ENCODE measurements at places on chromosomes 5 and 9.

- H3K4me3 ChIP-seq: no peak overlapping the region
- DNase-seq: no peak
- H3K27me3 ChIP-seq: no peaks in the 10 kb centered on the region
- no peaks in the 10 kb centered on the region for H3K36me3 ChIP-seq
- H3K27ac ChIP-seq: no peak overlapping the region
- H3K4me1 ChIP-seq: no peaks in the 10 kb centered on the region
These were observed 49.2 kb downstream of the MRPL36 start for GRCh38 chr5:1750469-1750868.

DNA sequence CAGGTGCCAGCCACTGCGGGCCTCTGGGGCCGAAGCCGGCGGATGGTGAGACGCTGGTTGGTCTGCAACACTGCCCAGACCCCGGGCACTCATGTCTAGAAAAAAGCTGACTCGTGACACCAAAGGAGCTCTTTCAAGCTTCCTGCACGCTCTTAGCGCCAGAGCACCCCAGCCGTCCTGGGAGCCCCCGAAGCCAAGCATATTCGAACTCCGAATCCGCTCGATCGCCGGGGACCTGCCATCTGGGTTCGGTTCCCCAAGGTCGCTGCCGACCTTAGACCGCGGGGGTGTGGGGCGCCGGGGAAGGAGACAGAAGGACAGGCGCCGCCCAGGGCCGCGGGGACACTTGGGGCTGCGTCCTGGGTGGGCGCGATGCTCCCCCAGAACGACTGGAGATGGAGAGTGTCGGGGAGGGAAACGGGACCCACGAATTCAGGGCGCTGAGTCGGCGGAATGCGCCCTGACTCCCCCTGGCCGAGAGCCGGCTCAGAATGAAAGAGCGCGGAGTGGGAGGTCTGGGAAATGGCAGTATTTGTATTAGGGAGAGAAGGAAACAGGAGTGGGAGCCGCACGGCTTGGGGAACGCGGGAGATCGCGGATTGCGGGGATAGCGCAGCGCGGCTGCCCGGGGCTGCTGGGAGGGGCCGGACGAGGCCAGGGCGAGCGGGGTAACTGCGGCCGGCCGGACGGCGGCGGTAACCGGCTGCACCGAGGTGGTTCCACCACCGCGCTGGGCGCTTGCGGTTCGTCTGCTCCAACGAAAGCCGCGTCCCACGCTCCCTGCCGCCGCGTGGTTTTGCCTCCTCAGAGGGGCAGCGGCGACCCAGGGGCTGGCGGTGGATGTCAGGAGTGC, 20.1 kb upstream of the MARCHF6 start:
- no peaks in the 10 kb centered on the region for H3K36me3 ChIP-seq
- no peak overlapping the region for H3K27ac ChIP-seq
- peak overlapping the region; percentile 81 for H3K4me3 ChIP-seq
- H3K4me1 ChIP-seq: peaks cover 4% of the 10 kb centered on the region
- H3K27me3 ChIP-seq: peaks cover 65% of the 10 kb centered on the region

DNA sequence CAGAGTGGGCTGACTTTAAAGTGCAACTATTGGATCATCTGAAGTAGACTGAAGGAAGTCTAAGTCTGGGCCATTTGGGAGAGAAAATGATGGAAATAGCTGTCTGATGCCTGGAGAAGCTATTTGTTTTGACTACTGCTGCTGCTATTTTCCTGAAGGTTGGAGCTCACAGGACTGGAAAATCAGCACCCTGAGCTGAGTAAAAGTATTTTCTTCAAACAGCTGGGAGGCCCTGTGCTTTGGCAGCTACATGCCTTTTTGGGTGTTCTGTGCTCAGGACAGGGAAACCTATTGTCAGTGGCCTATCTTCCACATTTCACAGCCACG, 302.6 kb downstream of the ENC1 start:
- no peak for DNase-seq
- H3K27ac ChIP-seq: no peak overlapping the region
- no peak overlapping the region for H3K4me3 ChIP-seq
- no peaks in the 10 kb centered on the region for H3K36me3 ChIP-seq
- H3K4me1 ChIP-seq: no peaks in the 10 kb centered on the region
- H3K27me3 ChIP-seq: peaks cover 32% of the 10 kb centered on the region

GRCh38 chr5:173242079-173242478, 7.1 kb upstream of the NKX2-5 start:
- H3K36me3 ChIP-seq: peaks cover 2% of the 10 kb centered on the region
- H3K27me3 ChIP-seq: peaks cover 92% of the 10 kb centered on the region
- peaks cover 13% of the 10 kb centered on the region for H3K4me1 ChIP-seq
- no peak overlapping the region for H3K4me3 ChIP-seq

- no peak overlapping the region for H3K4me3 ChIP-seq
- no peaks in the 10 kb centered on the region for H3K36me3 ChIP-seq
- no peaks in the 10 kb centered on the region for H3K27me3 ChIP-seq
- no peak for DNase-seq
- no peak overlapping the region for H3K27ac ChIP-seq
- H3K4me1 ChIP-seq: no peaks in the 10 kb centered on the region
These were observed 76.5 kb upstream of the OLFM1 start for GRCh38 chr9:135010921-135011320.

DNA sequence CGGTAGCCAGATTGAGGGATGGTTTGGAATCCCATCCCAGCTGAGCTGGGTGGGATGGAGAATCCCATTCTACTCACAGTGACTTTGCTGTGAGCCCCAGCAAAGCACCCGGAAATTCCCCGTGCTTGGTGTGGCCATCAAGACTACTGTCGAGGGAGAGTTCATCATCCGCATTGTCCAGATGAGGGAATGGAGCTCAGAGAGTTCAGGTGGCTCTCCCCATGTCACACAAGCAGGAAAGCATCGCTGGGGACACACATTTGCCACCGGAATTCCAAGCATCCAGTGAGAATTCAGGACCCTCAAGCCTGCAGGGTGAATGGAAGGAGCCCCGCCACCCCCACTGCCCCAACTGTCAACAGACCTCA, 54.4 kb downstream of the HRH2 start:
- no peak for DNase-seq
- H3K27me3 ChIP-seq: no peaks in the 10 kb centered on the region
- no peak overlapping the region for H3K27ac ChIP-seq
- no peaks in the 10 kb centered on the region for H3K4me1 ChIP-seq

- H3K4me3 ChIP-seq: no peak overlapping the region
- H3K27me3 ChIP-seq: no peaks in the 10 kb centered on the region
- DNase-seq: no peak
- no peaks in the 10 kb centered on the region for H3K4me1 ChIP-seq
- H3K27ac ChIP-seq: no peak overlapping the region
These were observed 17.7 kb upstream of the RNF180 start for GRCh38 chr5:64147849-64148441.

- peaks cover 31% of the 10 kb centered on the region for H3K27me3 ChIP-seq
- peak overlapping the region; percentile 9 for H3K27ac ChIP-seq
- peak overlapping the region; percentile 32 for H3K4me3 ChIP-seq
- DNase-seq: no peak
- H3K36me3 ChIP-seq: no peaks in the 10 kb centered on the region
These were observed 83.5 kb downstream of the FEM1C start for GRCh38 chr5:115461093-115461492.

DNA sequence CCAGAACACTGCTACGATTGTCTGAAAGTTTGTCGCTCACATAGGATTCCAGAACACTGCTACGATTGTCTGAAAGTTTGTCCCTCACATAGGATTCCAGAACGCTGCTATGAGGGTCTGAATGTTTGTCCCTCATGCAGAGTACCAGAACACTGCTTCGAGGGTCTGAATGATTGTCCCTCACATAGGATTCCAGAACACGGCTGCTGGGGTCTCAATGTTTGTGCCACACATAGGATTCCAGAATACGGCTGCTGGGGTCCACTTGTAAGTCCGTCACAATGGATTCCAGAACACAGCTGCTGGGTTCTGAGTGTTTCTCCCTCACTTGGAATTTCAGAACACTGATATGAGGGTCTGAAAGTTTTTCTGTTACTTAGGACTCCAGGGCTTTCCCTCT, 203.3 kb downstream of the FOXD4L6 start:
- no peaks in the 10 kb centered on the region for H3K36me3 ChIP-seq
- H3K27me3 ChIP-seq: no peaks in the 10 kb centered on the region
- H3K4me3 ChIP-seq: no peak overlapping the region
- DNase-seq: no peak

GRCh38 chr5:932151-932627, 39.5 kb downstream of the TRIP13 start:
- DNase-seq: no peak
- no peaks in the 10 kb centered on the region for H3K36me3 ChIP-seq
- H3K27me3 ChIP-seq: peaks cover 5% of the 10 kb centered on the region
- no peak overlapping the region for H3K27ac ChIP-seq

- no peak overlapping the region for H3K27ac ChIP-seq
- no peaks in the 10 kb centered on the region for H3K4me1 ChIP-seq
- no peak overlapping the region for H3K4me3 ChIP-seq
- H3K27me3 ChIP-seq: no peaks in the 10 kb centered on the region
- DNase-seq: no peak
These were observed 617.5 kb upstream of the TLE4 start for GRCh38 chr9:78954286-78954685.

GRCh38 chr5:36692791-36693763, 86.7 kb downstream of the SLC1A3 start:
- no peak overlapping the region for H3K4me3 ChIP-seq
- peaks cover 27% of the 10 kb centered on the region for H3K27me3 ChIP-seq
- no peak overlapping the region for H3K27ac ChIP-seq
- DNase-seq: peak; percentile 23
- H3K36me3 ChIP-seq: no peaks in the 10 kb centered on the region
- H3K4me1 ChIP-seq: peaks cover 8% of the 10 kb centered on the region

DNA sequence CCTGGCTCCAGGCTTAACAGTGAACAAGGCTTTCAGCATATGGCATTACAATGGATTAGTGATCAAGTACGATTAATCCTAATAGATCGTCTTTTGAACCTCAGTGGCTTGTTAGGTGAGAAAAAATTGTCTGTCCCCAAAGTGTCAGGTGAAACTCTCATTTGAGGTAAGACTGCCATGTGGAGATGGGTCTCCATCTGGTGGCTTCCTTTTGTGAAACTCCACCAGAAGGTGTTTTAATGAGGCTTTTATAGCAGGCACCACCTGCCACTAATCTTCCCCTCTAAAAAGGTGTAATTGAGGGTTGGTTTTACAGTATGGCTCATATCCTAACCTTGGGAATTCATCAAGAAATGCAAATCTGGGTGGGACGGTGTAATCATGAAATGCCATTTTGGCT, 471.1 kb upstream of the MPDZ start:
- H3K27ac ChIP-seq: no peak overlapping the region
- no peaks in the 10 kb centered on the region for H3K36me3 ChIP-seq
- no peaks in the 10 kb centered on the region for H3K27me3 ChIP-seq

- H3K27ac ChIP-seq: no peak overlapping the region
- peaks cover 2% of the 10 kb centered on the region for H3K27me3 ChIP-seq
- peaks cover 10% of the 10 kb centered on the region for H3K4me1 ChIP-seq
- no peaks in the 10 kb centered on the region for H3K36me3 ChIP-seq
These were observed 30.0 kb upstream of the SLC12A7 start for GRCh38 chr5:1141834-1142233.

DNA sequence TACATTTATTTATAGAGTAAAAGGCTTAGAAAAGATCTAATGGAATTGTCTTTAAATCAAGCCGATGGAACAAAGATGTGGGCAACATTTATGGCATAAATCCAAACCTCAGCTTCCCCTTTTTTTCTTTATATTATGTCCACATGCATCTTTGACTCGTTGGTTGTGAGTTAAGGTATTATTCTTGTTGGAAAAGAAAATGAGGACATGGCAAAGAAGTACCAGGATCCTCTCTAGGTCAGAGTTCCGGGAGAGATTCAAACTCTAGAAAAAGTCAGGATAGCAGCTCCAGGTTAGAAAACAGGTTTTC, 508 bp upstream of the NME5 start:
- H3K36me3 ChIP-seq: no peaks in the 10 kb centered on the region
- peaks cover 16% of the 10 kb centered on the region for H3K27me3 ChIP-seq
- no peak for DNase-seq
- no peak overlapping the region for H3K27ac ChIP-seq

- H3K4me1 ChIP-seq: no peaks in the 10 kb centered on the region
- H3K36me3 ChIP-seq: no peaks in the 10 kb centered on the region
- no peak for DNase-seq
- H3K27me3 ChIP-seq: no peaks in the 10 kb centered on the region
- no peak overlapping the region for H3K4me3 ChIP-seq
These were observed 594.1 kb upstream of the BRINP1 start for GRCh38 chr9:119963258-119963797.

DNA sequence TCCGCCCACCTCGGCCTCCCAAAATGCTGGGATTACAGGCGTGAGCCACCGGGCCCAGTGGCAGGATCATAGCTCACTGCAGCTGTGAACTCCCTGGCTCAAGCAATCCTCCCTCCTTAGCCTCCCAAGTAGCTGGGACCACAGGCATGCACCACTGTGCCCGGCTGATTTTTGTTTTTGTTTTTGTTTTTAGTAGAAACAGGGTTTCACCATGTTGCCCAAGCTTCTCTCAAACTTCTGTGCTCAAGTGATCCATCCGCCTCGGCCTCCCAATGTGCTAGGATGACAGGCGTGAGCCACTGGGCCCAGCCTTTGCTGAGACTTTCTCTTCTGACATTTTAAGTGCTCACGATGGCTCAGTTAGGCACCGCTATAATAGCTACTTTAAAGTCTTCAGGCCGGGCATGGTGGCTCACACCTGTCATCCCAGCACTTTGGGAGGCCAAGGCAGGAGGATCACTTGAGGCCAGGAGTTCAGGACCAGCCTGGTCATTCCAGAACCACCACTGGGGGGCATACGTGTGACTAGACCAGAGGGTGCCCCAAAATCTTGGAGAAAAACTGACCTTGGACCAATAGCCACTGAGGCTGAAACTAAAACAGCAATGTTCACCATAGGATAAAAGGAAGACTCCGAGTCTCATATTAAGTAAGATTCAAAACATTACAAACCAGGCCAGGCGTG, 3.1 kb upstream of the ENTPD8 start:
- H3K4me1 ChIP-seq: peaks cover 11% of the 10 kb centered on the region
- DNase-seq: no peak
- H3K4me3 ChIP-seq: no peak overlapping the region

DNA sequence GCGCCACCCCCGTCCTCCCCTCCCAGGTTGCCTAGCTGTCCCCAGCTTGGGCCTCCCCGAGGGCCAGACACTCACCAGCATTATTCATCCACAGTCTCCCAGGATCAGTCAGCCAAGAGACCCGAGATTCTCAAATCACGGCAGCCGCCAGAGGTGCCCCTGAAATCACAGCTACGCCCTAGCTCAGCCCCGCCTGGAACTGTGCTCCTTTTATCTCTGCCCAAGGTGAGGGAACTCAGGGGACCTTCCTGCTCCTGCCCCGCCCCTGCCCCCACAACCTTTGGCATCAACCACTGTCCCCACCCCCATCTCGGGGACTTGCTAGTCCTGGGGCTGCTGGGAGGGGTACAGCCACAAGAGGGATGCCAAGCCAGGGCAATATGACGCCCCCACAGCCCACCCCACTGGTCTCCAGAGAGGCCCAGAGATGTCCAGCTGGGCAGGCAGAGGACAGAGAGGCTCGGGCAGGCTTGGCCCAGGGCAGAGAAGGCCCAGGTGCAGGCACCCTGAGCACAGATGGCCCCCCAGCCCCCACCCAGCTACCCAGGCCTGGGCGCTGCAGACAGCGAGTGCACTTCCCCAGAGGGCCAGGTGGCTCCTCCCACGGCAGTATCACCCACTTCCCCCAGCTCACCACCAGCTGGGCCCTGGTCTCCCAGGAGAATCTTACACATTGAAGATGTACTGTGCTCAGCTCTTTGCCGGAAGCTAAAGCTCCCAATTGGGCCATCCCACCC, at the start of gene FUT7:
Gene FUT7 (minus strand): TSS at position 185 of the 737 bp plus-strand sequence. CDS start 97 bp downstream, at position 88.
- peaks cover 36% of the 10 kb centered on the region for H3K4me1 ChIP-seq
- H3K27ac ChIP-seq: no peak within 1 kb of the TSS
- H3K27me3 ChIP-seq: no peaks in the 10 kb centered on the region
- no peaks in the 10 kb centered on the region for H3K36me3 ChIP-seq

Measured in T-helper 2 cell treated with Interferon-gamma antibody and Interleukin-4, amounts not matched to agents 5 μg/mL and 100 μg/mL, for 36 hours (primary cell).